RWPE2 (cell line): ENCODE measurements at places on chromosomes 13 and 19.

- no peak for DNase-seq
Measured at GRCh38 chr13:92355213-92355612, 871.4 kb upstream of the GPC6 start.

DNA sequence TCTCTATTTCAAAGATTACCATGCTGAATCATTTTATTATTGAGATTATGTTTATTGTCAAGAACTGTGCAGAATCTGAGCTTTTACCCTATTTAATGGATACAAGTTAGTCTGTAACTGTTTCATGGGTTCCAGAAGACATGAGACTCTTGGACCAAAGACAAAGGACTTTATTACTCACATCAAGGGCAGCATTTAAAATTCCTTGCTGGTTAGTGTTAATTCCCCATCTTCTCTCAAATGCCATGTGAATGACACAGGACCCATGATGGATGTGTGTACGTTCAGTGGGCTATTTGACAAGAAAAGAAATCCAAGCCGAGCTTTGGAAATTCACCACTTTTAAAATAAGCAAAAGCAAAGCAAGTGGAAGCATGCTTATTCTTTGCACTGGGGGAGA lies 139.9 kb downstream of the PCDH20 start:
- DNase-seq = no peak

GRCh38 chr19:39325778-39326665 lies 5.4 kb upstream of the LRFN1 start:
- no peak for DNase-seq

DNA sequence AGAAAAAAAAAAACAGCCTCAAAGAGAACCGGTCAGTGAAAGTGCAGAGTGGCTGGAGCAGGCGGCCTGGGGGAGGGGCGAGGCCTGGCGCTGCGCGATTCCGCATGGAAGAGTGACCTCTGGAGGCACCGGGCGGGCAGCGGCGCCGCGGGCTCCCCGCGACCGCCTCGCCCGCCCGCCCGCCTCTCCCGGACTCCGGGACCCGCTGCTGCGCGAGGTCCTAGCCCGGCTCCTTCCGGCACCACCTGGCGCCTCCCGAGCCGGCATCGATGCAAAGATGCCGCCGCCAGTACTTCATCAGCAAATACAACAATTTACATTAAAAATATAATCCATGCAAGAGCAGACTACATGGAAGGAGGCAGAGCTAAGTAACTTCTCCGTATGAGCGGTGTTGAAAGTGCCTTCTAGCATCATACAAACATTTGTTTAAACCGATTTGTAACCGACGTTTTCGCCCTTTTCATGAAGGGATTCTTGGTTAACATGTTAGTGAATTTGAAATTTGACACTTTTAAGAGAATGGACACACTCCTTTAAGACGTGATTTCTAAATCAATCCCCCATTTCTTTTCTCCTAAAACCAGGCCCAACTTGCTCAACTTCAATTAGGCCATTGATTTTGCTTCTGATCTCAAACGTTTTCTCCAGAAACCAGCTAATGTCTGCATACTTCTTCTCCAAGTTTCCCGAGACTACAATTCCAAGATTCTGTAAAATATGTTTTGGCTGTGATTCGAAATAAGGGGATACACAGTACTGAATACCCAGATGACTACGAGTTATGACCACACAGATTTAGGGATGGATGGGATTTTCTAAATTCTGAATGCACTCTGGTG lies 2.1 kb downstream of the EFNB2 start:
- DNase-seq = peak; percentile 73

DNA sequence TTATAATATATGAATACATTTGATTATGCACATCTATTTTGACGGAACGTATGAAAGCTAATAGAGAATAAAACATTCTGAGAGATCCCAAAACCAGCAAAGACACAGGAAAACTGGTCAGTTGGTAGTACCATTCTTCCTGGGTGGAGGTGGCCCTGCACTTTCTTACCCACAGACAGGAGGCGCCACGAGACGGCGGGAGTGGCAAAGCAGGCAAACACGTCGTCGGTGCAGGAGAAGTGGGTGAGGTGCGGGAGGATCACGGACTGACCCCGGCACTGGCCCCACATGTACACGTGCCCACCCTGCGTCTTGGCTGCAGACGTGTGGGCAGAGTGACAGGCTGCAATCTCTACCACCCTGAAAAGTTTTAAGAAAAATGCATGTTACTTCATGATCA lies 36.1 kb downstream of the RCBTB1 start:
- no peak for DNase-seq

DNA sequence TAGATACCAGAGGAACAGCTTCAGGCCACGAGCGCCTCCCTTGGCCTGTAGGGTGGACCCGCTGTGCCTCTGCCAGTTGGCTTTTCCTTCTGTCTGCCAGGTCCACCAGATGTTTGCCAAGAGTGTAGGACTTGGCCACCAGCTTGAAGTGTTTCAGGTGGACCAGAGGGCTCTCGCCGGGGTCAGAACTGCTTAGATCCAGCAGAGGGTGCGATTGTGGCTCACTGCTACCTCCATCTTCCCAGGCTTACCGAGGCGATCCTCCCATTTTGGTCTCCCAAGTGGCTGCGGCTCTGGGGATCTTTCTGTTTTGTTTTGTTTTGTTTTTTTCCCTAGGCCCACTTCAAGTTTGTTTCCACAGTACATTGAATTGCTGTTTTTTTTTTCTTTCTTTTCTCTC lies 23.0 kb upstream of the ZNF730 start:
- no peak for DNase-seq

DNA sequence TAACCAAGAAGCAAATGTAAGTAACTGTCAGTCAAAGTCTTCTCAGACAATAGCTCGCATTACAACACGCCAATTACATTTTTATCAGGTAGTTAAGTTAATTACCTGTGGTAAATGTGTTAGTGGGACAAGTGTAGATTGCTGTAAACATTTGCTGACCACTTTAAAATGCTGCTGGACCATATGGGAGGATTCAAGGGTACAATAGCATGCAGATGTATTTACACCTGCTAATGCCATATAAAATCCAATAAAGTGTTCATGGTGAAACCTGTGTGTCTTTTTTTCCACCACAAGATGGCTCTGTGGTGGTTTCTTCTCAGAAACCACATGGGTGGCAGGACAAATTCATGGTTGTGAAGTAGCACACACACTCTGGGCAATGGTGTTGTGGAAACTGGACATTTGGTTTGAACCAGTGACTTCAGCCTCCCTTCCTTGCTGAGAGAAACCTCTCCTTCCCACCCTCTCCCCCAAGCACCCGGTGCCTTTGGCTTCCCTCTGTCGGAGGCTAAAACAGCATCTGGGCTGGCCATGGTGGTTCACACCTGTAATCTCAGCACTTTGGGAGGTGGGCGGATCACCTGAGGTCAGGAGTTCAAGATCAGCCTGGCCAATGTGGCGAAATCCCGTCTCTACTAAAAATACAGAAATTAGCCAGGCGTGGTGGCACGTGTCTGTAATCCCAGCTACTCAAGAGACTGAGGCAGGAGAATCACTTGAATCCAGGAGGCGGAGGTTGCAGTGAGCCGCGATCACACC lies 18.1 kb upstream of the GTF3A start:
- DNase-seq = no peak

- DNase-seq = no peak
Measured at GRCh38 chr19:52935434-52935833, 12.2 kb upstream of the ZNF888 start.

DNA sequence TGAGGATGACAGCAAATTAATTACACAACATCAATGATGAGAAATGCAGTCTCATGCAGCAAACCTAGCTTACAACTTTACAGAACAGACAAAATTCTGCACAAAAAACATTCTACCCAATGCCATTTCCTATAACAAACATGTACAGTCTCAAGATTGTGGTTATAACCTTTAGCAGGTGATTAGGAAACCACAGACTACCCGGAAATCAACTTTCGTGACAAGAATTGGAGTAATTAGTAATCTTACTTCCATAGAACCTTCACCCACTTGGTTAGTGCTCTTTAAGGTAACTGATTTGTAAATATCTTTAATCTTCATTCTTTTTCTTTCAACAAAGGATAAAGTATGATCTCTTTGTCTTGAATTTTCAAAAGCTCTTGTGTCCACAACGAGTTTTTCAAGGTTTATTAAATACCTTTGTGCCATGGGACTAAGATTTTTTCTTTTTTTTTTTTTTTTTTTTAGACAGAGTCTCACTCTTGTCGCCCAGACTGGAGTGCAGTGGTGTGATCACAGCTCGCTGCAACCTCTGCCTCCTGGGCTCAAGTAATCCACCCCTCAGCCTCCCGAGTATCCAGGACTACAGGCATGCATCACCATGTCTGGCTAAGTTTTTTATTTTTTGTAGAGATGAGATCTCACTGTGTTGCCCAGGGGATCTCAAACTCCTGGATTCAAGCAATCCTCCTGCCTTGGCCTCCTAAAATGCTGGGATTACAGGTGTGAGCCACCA lies 78.8 kb downstream of the MAP4K1 start:
- no peak for DNase-seq

DNA sequence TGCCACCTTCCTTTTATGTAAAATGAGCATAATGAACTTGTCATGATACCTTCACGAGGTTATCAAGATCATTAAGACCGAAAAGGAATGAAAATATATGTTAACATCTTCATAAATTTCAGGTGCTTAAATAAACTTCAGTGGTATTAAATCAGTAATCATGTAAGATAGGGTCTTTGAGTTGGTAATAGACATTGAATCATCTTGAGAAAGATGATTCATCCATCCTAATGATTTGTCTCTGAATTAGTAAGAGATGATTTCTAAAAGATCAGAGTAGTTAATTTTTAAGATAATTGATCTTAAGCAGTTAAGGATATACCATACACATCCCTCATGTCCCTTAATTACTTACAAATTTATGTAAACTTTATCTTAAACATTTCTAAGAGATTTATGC lies 52.0 kb downstream of the COG3 start:
- no peak for DNase-seq

GRCh38 chr19:3783660-3784584 lies 2.3 kb downstream of the MATK start:
- peak; percentile 49 for DNase-seq

GRCh38 chr13:41156620-41157019 lies 24.0 kb upstream of the KBTBD6 start:
- no peak for DNase-seq

GRCh38 chr13:97223037-97223710 lies 1.0 kb downstream of the MBNL2 start:
- no peak for DNase-seq

GRCh38 chr13:28753946-28754345 lies 35.2 kb upstream of the SLC46A3 start:
- no peak for DNase-seq

- no peak for DNase-seq
Measured at GRCh38 chr13:31042049-31042448, 109.6 kb downstream of the TEX26 start.

- DNase-seq = no peak
Measured at GRCh38 chr13:49652355-49653305, 24.3 kb downstream of the ARL11 start.

GRCh38 chr19:54364775-54365257 lies at the start of gene LAIR1:
LAIR1 (minus strand) TSS chr19:54364931; CDS start chr19:54364804, 127 bp downstream.
- DNase-seq = no peak

DNA sequence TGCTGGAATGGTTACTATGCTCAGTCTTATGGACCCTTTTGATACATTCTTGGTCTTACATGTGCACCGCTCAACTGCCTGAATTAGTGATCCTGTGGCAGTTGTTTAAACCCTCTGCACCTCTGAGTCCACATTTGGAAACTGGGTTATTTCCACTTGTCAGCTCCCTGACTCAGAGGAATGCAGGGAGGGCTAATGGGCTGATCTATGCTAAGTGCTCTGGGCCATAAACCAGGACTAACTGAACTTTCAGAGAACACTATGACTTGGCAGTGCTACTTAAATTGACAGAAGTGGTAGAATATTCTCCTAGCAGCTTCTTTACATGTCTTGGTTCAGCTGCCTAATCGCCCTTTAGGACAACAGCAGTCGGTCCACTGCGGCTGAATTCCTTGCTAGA lies 26.8 kb upstream of the MED4 start:
- DNase-seq = no peak

DNA sequence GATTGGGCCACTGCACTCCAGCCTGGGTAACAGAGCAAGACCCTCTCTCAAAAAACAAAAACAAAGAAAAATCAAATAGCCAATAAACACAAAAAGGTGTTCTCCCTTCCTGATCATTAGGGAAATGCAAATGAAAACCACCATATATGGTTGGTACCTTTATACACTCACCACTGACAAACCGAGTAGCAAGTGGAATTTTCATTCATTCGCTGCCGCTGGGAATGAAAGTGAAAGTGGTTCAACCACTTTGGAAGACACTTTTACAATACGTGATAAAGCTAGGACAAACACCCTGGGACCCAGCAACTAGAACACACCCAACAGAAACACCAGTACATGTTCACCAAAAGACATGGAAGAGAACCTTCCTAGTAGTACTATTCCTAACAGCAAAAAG lies 21.0 kb downstream of the GRIK5 start:
- no peak for DNase-seq

DNA sequence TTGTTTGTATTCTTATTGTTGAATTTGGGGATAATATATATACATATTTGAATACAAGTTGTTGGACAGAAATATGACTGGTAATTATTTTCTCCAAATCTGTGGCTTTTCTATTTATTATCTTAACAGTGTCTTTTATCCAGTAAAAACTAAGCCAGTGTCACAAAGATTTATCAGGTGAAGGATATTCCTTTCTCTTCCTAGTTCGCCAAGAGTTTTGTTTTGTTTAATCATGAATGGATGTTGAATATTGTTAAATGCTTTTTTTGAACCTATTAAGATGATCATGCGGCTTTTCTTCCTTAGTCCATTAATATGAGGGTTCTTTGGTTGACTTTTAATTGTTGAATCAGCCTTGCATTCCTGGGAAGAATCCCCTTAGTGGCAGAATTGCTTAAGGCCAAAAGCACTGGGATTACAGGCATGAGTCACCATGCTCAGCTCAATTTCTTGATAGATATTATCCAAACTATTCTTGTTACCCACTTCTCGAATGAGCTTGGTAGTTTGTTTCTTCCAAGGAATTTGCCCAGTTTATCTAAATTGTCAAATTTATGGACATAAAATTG lies 53.3 kb downstream of the TEX26 start:
- DNase-seq = no peak

GRCh38 chr19:17996826-17997316 lies 11.1 kb upstream of the ARRDC2 start:
- DNase-seq = peak; percentile 74

GRCh38 chr13:26694609-26695359 lies 65.8 kb downstream of the GPR12 start:
- no peak for DNase-seq

DNA sequence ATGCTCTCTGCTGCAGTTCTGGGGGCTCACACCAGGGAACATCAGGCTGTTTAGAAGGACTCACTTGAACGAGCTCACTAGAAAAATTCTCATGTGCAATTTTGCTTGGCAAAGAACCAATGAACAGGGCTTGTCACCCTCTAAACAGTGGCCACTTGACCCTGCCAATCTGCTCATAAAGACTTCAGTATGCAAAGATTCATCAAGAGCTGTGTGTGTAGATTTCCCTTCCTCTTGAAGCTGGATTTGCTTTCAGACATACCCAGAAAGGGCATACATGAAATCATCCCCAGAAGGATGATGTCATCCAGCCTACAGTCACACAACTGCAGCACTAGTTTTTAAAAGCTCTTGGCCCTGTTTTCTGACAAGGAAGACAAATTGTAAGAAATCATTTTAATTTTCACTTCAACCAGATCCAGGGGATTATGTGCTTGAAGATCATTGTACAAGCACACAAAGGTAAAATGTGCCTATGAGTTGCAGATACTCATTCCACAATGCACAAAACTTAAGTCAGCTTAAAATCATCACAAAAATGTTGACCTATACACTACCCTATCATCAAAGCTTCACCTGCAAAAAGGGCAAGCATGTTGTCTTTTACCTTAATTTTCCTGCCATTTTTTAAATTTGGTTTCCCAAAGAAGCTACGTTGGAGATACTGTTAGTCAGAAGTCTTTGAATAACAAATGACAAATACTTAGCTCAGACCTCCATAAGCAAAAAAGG lies 5.2 kb upstream of the STK24 start:
- no peak for DNase-seq
